ENCODE measurements at places on chromosomes 6 and 20. TPM values are rescaled to one million over a fixed set of nuclear protein-coding genes. Genes with fewer than 3 reads are reported as not detected.

The SPATS1 gene
- not detected for total RNA-seq

The SH3BGRL2 gene
- 0.64 TPM for total RNA-seq

The CLVS2 gene
- total RNA-seq = not detected

The PHACTR1 gene
- total RNA-seq = 0.04 TPM

The SCRT2 gene
- total RNA-seq = not detected

The POU3F2 gene
- total RNA-seq = not detected

The ECT2L gene
- total RNA-seq = not detected

The NMBR gene
- not detected for total RNA-seq

The LZTS3 gene
- total RNA-seq = 0.97 TPM

The IYD gene
- not detected for total RNA-seq

The VWA7 gene
- 1.7 TPM for total RNA-seq

The UBE2C gene
- total RNA-seq = 130 TPM

The SALL4 gene
- total RNA-seq = not detected

The BCAS1 gene
- total RNA-seq = 0.15 TPM

The GABRR1 gene
- not detected for total RNA-seq

The BMP6 gene
- not detected for total RNA-seq

The TMEM200A gene
- 1.7 TPM for total RNA-seq

The WASF1 gene
- total RNA-seq = 2.4 TPM

The TCF19 gene
- total RNA-seq = 103 TPM

The OR10C1 gene
- not detected for total RNA-seq

The PRR18 gene
- total RNA-seq = 0.09 TPM

The PLA2G7 gene
- 2.1 TPM for total RNA-seq

The GSTA1 gene
- not detected for total RNA-seq

The SLC25A27 gene
- total RNA-seq = 0.85 TPM

The HSPA1B gene
- 81.4 TPM for total RNA-seq

The SLA2 gene
- 47.8 TPM for total RNA-seq

The BTN1A1 gene
- 0.09 TPM for total RNA-seq

The C6orf163 gene
- total RNA-seq = 1.5 TPM

The BMP5 gene
- not detected for total RNA-seq

The CEP85L gene
- 29.1 TPM for total RNA-seq

The RGL2 gene
- total RNA-seq = 20.5 TPM

The CFB gene
- total RNA-seq = 0.31 TPM

The C6orf141 gene
- not detected for total RNA-seq

The SLC22A16 gene
- not detected for total RNA-seq

The SYNE1 gene
- 41.0 TPM for total RNA-seq

The PROKR2 gene
- total RNA-seq = 0.18 TPM

All from CD8-positive, alpha-beta memory T cell (primary cell).